ENCODE measurements at places on chromosomes 7 and 10. TPM values are rescaled to one million over a fixed set of nuclear protein-coding genes. Genes with fewer than 3 reads are reported as not detected.

The PIK3CG gene
- 2.2 TPM for total RNA-seq

The EPHB6 gene
- 26.0 TPM for total RNA-seq

The SRGN gene
- 49.8 TPM for total RNA-seq

The TBATA gene
- not detected for total RNA-seq

The HMX2 gene
- total RNA-seq, result not detected

The DNAJC2 gene
- total RNA-seq, result 13.2 TPM

The TYSND1 gene
- 17.1 TPM for total RNA-seq

GRCh38 chr10:93680412-93681047 lies 21.9 kb downstream of the FRA10AC1 start:
- no peak overlapping the region for H3K4me3 ChIP-seq
- peaks cover 13% of the 10 kb centered on the region for H3K36me3 ChIP-seq
- H3K27ac ChIP-seq, result no peak overlapping the region
- H3K27me3 ChIP-seq, result no peaks in the 10 kb centered on the region
- H3K4me1 ChIP-seq, result no peaks in the 10 kb centered on the region

GRCh38 chr7:28075674-28076358 lies 104.8 kb downstream of the JAZF1 start:
- H3K4me3 ChIP-seq, result no peak overlapping the region
- H3K36me3 ChIP-seq, result no peaks in the 10 kb centered on the region
- no peaks in the 10 kb centered on the region for H3K27me3 ChIP-seq
- DNase-seq, result no peak
- H3K27ac ChIP-seq, result no peak overlapping the region
- H3K4me1 ChIP-seq, result peaks cover 9% of the 10 kb centered on the region

- DNase-seq, result no peak
- no peaks in the 10 kb centered on the region for H3K36me3 ChIP-seq
- no peak overlapping the region for H3K4me3 ChIP-seq
- H3K4me1 ChIP-seq, result no peaks in the 10 kb centered on the region
- no peaks in the 10 kb centered on the region for H3K27me3 ChIP-seq
- H3K27ac ChIP-seq, result no peak overlapping the region
Observed at GRCh38 chr7:70834424-70834823, 297.5 kb upstream of the GALNT17 start.

DNA sequence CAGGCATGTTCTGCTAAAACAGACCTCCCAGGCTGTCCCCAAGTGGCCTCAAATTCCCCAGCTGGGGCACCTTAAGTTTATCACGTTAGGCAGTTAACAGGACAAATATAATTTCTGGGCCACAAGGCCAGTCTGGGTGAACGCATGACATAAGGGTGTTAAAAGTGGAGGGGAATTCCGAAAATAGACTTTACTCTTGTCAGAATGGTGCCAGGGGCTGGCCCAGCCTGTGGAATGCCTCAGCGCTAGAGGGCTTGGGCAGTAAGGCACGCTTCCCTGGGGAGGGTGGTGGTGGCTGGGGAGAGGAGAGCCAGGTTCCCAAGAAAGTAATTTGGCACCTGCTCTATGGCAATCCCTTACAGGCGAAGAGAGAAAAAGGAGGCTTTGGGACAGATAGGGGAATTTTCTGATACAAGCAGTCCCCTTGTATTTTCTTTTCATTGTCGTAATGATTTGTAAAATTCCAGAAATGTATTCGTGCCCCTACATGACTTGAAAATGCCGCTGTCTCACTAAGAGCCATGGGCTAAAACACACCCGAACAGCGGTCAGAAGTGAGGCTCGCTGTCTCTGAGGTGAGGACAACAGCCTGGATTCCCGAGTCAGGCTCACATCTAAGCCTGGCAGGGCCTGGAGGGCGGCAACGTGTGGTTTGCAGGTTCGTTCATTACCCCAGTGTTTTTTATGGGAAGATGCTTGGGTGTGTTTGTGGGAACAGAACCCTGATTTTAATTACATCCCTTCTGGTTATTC lies 463.2 kb upstream of the GALNT17 start:
- H3K36me3 ChIP-seq, result no peaks in the 10 kb centered on the region
- no peak overlapping the region for H3K4me3 ChIP-seq
- DNase-seq, result no peak
- no peaks in the 10 kb centered on the region for H3K4me1 ChIP-seq
- no peaks in the 10 kb centered on the region for H3K27me3 ChIP-seq

DNA sequence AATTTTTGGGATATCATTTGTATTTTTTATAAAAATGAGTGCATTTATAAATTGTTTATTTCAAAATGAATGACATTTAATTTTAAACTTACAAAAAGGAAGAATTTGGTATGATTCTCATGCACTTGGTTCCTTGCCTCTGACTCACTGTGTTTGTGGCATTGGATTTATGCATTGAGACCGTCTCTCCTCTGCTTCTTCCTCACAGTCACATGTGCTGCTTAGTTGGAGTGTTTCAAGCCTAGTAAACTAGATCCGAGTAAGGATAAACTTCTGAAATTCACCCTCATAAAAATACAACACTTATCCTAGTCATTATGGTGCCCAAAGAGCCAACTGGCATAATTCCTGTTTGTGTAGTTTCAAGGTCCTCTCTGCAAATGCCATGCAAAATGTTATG lies 19.1 kb upstream of the FZD8 start:
- no peak for DNase-seq
- H3K27ac ChIP-seq, result no peak overlapping the region
- no peaks in the 10 kb centered on the region for H3K27me3 ChIP-seq
- no peak overlapping the region for H3K4me3 ChIP-seq

- H3K36me3 ChIP-seq, result no peaks in the 10 kb centered on the region
- no peaks in the 10 kb centered on the region for H3K27me3 ChIP-seq
- no peak overlapping the region for H3K4me3 ChIP-seq
- no peak for DNase-seq
- H3K4me1 ChIP-seq, result no peaks in the 10 kb centered on the region
Observed at GRCh38 chr7:92934096-92934495, 97.7 kb upstream of the CDK6 start.

DNA sequence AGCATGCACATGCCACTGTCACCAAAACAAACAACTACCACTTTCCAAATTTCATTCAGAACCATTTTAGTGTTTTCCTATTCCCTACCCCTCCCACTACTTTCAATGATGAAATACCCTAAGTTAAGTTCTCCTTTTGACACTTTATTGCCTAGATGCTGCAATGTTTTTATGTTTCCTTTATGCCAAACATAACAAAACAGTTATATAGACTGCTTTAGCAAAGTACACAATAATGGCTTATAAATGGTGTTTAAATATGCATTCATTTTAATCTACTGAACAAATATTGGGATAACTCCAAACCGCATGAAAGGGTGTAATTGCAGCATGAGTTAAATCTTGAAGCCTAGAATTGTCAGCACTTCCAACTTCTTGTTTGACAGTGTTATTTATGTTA lies 69.2 kb downstream of the PHYHIPL start:
- DNase-seq, result no peak
- no peaks in the 10 kb centered on the region for H3K27me3 ChIP-seq
- H3K36me3 ChIP-seq, result no peaks in the 10 kb centered on the region
- H3K4me3 ChIP-seq, result no peak overlapping the region
- H3K27ac ChIP-seq, result no peak overlapping the region
- H3K4me1 ChIP-seq, result no peaks in the 10 kb centered on the region

- H3K27me3 ChIP-seq, result no peaks in the 10 kb centered on the region
- H3K4me3 ChIP-seq, result no peak overlapping the region
- no peaks in the 10 kb centered on the region for H3K4me1 ChIP-seq
- no peak overlapping the region for H3K27ac ChIP-seq
- no peak for DNase-seq
Observed at GRCh38 chr7:3264693-3265339, 36.2 kb upstream of the SDK1 start.

DNA sequence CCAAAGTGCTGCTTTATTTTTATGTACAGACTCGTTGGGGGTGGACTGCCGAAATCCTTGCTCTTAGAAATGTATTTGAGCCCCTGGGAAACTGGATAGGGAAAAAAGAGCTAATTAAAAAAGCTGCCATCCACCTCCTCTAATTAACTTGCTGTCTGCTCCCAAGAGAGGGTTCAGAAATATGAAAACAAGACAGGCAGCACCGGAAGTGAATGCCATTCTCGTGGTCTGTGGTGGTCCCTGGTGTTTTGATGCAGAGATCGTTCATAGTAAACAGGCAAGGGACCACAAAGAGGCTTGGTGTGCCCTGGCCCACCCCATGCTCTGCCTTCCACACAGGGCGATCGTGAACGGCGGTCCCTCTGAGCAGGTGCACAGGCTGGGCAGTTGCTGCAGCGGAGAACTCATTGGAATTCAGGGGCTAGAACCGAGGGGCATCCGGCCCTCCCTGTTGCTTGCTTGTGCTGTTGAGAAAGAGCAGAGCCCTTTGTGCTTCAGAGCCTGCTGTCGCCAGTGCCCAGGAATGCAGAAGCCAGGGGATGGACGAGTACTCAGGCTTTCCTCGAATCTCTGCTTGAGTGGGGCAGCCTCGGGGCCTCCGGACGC lies 79.1 kb upstream of the BTBD16 start:
- peaks cover 24% of the 10 kb centered on the region for H3K4me1 ChIP-seq
- H3K27ac ChIP-seq, result no peak overlapping the region
- H3K36me3 ChIP-seq, result no peaks in the 10 kb centered on the region
- H3K4me3 ChIP-seq, result no peak overlapping the region
- DNase-seq, result no peak
- H3K27me3 ChIP-seq, result no peaks in the 10 kb centered on the region
